Dorsolateral prefrontal cortex (tissue), 122 donors: ENCODE measurements at places on chromosomes 6 and 20.

GRCh38 chr6:133241901-133242636, 912 bp downstream of the EYA4 start:
- no peak for DNase-seq

DNA sequence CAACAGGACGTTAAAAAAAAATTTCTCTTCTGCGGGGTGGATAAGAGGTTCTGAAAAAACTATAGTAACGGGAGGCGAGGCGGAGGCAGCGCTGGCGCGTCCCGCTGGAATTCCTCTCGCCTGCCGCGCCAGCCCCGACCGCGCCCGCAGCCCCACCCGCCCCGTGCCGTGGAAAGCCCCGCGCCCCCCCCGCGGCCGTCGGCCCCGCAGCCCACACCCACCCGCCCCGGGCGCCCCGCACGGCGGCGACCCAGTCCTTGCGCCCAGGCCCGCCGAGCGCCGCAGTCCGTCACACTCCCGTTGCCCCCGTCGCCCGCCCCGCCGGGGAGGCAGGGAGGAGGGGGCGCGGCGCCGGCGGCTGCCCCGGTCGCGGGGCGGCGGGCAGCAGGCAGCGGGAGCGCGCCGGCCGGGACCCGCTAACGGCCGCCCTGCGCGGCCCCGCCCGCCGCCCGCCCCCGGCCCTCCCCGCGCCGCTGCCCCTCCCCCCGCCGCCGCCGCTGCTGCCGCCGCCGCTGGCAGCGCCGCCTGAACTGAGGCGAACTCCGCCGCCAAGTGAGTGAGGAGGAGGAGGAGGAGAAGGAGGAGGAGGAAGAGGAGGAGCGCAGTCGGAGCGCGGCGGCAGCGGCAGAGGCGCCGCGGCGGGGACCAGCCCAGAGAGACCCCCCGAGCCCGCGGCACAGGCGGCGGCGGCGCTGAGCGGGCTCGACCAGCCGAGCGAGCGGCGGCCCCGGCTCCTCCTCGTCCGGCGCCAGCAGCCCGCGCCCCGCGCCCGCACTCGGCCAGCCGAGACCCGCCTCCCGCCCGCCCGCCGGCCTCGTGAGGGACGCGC, at the start of gene QKI:
Gene QKI (plus strand): TSS at position 602 of the 829 bp plus-strand sequence. CDS start 476 bp downstream, outside the sequence.
- peak; percentile 85 for DNase-seq

GRCh38 chr6:15089569-15090144, 156.2 kb upstream of the JARID2 start:
- DNase-seq: no peak

DNA sequence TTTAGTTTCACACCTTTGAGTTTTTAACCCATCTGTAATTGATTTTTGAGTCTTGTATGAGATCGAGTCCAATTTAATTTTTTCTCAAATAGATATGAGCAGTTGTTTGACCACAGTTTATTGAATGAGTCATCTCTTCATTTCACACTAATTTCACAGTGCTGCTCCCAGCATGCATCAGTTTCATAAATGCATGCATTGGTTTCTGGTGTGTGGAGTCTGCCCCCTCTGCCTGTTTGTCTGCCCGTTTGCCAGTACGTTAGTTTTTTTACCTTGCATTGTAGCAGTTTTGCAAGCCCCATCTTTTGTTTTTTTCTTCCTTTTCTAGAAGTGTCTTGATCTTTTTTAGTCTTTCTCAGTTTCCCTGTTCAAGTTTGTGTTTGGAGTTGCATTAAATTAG, 11.9 kb downstream of the SLX4IP start:
- no peak for DNase-seq

DNA sequence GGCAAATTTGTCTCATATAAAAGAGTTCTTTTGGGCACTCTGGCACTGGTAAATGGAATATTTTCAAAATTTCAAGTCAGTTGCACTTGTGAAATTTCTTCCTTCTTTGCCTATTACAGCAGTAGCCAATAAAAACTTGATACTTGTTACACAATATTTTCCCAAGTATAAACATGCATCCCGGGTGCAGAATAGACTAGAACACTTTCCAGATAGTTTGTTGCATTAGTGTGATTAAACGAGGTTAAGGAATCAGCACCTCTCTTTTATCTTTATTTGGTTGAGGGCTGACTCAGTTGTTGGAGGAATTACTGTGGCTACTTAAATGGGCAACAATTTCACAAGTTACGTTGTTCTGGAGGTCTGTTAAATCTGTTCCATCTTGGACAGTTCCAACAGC, 467.5 kb downstream of the CDKAL1 start:
- no peak for DNase-seq

DNA sequence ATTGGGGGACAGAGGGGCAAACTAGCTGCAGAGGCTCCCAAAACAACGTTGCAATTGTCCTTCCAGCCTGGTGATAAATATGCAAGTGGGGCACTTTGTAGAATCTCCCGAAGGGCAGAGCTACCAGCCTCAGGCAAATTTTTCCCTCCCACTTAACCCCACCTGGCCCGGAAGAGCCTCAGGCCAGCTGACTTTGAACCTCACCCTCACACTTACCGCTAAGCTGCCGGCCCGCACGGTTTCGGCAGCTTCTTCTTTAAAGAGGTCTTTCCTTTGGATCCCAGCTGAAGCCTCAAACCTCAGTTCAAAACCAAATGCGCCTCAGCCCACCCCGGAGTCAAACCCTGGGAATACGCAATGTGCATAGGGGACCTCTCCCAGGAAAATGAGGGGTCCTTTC, 2.5 kb downstream of the OVOL2 start:
- DNase-seq: no peak

- DNase-seq: no peak
Measured at GRCh38 chr6:45645302-45645701, 267.6 kb upstream of the SUPT3H start.

DNA sequence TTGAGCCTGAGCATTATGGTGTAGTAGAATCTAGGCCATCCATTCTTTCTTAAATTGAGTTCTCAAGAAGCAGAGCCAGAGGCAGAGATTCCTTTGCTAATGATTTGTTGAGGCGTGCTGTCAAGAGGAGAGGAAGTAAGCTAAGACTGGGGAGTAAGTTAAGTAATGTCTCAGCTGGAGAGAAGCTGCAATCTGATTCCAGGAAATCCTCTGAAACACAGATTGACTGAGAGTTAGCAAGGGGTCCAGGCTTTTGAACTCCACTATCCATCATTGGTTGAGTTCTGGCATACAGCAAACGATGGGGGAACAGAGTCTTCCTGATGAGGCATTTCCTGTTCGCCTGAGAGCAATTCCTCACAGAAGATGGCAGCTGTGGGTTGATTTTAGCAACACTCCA, 207.4 kb upstream of the RAB32 start:
- DNase-seq: no peak

GRCh38 chr6:168078175-168078942, 653 bp downstream of the FRMD1 start:
- no peak for DNase-seq

DNA sequence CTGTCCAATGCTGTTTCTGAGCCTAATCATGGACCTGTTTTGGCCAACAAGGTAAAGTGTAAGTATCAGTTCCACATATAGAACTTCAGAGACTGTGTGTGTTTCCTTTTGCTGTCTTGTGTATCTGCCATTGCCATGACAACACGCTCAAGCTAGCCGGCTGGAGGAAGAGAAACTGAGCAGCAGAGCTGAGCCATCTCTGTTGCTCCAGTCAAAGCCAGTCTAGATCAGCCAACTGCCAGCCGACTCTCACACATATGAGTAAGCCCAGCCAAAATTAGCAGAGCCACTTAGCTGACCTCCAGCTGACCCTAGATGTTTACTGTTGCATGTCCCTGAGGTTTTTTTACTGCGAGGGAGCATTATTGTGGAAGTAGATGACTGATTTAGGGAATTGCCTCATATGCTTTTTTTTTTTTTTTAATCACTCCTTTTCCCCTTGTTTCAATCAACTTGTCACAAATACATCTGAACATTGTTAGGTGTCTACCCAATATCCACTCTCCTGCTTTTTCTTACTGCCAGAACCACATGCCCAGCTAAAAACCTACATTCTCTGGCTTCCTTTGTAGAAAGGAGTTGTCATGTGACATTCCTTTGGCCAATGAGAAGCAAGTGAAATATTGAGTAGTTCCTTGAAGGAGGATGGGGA, 304.3 kb upstream of the SUPT3H start:
- DNase-seq: no peak

- DNase-seq: no peak
Measured at GRCh38 chr6:157811476-157812173, 11.4 kb upstream of the SNX9 start.

GRCh38 chr6:116352515-116353471, 18.0 kb upstream of the DSE start:
- DNase-seq: no peak

GRCh38 chr6:90575267-90575666, 11.6 kb downstream of the MAP3K7 start:
- DNase-seq: no peak

DNA sequence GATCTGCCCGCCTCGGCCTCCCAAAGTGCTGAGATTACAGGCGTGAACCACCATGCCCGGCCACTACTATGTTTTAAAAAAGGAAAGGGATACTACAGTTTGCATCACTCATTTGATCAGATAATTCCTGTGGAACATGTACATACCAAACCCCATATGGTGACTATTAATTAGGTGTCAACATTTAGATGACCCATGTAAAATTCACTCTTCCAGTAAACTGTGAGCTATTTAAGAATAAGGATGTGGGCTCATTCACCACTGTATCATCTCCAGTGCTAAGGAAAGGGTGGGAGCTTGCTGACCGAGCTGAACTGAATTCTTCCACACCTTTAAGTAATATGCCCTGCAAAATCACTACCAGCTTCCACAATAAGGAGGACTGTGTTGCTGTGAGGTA, 127.5 kb downstream of the BTBD9 start:
- no peak for DNase-seq

GRCh38 chr20:5827098-5827853, 77.1 kb downstream of the SHLD1 start:
- no peak for DNase-seq

GRCh38 chr6:56789879-56790278, 147.2 kb upstream of the DST start:
- DNase-seq: no peak

DNA sequence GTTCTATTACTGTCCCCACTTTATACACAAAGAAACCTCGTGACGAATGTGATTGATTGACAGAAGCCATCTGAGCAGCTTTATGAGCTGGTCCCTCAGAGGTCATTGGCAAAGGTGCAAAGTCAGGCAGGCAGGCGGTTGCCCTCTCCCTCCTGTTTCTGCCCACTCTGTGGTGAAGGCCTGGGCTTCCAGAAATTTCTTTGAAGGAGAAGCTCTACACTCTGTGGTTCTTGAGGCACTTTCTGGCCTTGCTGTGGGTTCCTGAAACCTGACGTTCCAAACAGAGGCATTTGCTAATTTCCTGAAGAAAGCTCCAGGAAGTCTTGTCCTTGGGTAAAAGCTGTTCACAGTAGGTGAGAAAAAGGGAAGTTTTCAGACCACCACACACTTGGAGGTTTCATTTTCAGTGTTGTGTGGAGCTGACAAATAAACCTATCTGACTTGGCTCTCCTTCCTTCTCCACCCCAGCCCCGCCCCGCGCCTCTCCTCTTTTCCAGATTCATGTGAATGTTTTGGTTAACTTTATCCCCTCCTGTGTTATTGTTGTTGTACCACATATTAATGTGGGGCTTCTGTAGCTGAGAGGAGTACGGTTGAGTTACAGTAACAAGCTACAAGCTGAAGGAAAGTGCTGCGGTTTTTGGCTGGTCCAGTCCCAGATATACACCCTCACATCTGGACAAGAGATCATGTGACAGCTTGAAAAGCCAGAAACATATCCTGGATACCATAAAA, 274.1 kb downstream of the CLIC5 start:
- no peak for DNase-seq

- DNase-seq: no peak
Measured at GRCh38 chr6:116436586-116436985, 24.6 kb upstream of the CALHM6 start.

GRCh38 chr20:61104232-61104631, 147.8 kb upstream of the CDH4 start:
- no peak for DNase-seq

- no peak for DNase-seq
Measured at GRCh38 chr6:24274441-24275083, 83.3 kb downstream of the DCDC2 start.

- no peak for DNase-seq
Measured at GRCh38 chr6:37903351-37904340, 84.1 kb downstream of the ZFAND3 start.

DNA sequence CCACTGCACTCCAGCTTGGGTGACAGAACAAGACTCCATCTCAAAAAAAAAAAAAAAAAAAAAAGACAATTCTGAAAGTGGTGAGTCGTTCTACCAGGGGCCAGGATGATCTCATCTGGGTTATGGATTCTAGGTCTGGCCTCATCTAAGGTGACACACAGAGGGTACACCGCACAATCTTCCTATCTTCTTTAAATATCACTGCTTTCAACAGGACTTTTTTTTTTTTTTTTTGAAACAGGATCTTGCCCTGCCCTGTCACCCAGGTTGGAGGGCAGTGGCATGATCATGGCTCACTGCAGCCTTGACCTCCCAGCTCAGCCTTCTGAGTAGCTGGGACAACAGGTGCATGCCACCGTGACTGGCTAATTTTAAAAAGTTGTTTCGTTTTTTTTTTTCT, 67.7 kb downstream of the SLC16A10 start:
- no peak for DNase-seq

- DNase-seq: no peak
Measured at GRCh38 chr20:41654292-41654691, 36.1 kb upstream of the CHD6 start.

GRCh38 chr6:117493470-117493869, 11.0 kb downstream of the DCBLD1 start:
- DNase-seq: no peak

DNA sequence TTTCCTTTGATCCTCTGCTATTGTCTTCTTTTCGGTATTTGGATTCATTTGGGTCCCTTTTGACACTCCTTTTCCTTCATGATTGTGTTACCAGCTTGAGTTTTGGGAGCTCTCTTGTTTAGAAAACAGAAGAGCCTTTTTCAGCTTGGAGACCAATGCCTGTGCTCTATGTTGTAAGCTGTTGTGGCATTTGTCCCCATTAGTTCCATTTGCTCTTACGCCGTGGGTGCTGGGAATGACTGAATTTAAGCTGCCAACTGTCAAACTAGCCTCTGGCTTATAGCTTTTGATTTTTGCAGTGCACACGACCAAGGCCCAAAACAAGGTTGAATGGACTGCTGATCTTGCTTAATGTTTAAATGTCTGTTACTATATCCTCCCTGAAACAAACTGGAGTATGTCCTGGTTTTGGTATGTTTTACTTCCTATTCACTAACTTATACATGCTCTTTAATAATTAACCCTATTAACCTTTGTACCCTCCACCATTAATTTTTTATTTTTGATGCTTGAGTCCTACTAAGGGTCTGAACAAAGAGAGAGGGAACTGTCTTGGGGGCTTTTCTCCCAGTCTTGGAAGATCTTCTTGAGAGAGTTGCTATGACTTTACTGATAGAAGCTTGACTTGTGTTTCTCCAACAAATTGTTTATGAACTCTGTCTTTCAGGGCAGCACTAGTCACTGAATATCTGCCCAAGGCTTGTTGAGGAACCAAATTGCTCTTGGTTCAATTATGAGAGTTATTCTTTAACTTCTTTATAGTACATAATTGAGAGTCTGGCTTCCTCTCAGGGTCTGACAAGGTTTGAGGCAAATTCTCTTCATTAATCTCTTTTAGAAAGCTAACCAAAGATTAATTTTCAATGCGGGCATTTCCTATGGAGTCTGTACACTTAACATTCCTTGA, 100.3 kb upstream of the SIRPG start:
- DNase-seq: no peak
